ENCODE measurements at places on chromosomes 6 and 20.

DNA sequence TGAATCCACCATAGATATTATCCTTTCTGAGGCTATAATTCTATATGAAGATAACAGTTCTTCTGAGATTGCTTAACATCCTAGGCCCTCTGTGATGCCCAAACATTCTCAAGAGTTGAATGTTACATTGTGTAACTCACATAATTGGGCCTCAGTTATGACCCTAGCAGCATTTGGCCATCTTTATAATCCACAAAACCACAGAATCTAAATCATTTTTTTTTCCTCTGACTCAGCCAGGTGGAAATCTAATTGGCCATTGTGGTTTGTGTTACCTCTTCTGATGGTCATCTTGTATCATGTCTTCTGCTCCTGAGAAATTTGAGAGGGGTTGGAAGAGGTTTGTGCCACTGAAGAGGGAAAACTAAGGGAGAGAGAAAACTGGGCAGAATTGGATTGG is 99.5 kb downstream of the LINC00237 start:
- DNase-seq = no peak

GRCh38 chr20:43960231-43960630 is 45.6 kb downstream of the TOX2 start:
- DNase-seq = no peak

- DNase-seq = no peak
Measured at GRCh38 chr6:89859744-89860143, 30.1 kb downstream of the CASP8AP2 start.

DNA sequence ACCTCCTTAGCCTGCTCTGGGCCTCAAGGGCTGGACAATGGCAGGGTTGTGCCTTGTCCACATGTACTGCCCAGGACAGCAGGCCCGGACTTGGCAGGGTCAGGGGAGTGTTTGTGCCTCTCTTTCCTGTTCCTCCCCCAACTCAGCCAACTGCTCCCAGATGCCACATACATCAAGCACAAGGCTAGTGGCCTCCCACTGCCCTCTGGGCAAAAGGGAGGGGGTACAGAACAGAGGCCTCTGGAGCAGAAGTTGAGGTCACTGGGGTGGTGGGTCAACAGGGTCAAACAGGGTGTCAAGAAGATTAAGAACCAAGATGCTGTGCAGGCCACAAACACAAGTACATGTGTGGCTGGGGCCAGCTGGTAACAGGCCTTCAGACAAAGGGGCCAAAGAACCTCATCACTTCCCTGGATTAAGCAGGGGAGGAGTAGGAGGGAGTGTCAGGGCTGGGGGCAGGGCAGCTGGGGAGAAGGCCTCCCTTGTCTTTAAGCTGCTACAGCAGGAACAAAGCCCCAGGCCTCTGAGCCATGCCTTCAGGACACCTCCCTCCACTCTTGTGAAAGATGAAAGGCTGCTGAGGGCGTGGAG is 36.0 kb downstream of the KCNK5 start:
- DNase-seq = no peak

DNA sequence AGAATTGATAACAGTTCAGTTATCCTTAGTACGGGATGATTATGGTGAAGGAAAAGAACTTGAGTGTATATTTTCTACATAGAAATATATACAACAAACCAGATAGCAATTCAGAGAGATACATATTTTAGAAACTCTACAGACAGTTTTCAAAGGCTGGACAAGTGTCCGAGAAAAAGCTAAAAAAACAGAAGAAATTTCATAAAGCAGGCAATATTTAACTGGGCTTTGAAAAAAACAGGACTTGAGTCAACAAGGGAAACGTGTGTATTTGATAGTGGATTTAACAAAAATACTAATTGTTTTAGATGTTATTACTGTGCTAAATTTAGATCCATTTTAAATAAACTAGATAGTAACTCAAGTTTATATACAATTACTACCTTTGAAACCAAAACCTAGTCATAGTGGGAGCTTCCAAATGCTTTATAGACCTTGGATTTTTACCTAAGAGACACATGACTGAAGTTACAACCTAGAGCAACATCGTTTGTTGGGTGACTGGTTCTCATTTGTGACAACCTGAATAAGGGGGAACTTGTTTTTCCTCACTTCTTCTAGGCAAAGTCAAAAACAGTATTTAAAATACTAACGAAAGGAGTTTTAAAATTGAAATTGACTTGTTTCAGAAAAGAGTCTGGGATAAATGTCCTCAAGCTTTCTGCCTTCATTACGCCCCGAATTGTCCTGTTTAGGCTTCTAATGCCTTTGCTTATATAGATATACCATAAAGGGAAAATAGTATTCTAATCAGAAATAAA is 116.7 kb upstream of the PRSS16 start:
- no peak for DNase-seq

- DNase-seq = peak; percentile 65
Measured at GRCh38 chr6:132798869-132799538, 567 bp upstream of the SLC18B1 start.

GRCh38 chr6:118382126-118382525 is 166.0 kb upstream of the PLN start:
- DNase-seq = no peak

DNA sequence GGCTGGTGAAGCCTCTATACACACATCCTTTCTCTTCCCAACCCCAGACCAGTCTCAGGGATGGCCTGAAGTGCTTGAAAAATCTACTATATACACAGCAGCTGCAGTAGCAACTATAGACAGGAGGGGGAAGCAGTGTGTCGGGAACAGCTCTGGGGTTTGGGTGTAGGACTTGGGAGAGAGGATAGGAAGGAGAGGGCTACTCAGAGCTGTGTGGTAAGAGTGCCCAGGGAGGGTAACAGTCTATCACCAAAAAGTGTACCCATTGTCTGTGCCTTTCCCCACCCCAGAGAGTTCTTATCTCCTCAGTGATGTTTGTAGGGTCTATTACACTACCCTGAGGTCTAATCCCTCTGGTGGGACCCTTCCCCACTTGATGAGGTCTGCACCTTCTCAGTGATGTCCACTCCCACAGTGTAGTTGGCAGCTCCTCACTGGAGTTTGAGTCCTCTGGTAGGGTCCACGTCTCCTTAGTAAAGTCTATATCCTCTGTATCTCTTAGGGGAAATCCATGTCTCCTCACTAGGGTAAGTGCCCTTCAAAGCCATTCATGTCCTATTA is 1.5 kb upstream of the GGT7 start:
- DNase-seq = peak; percentile 80

GRCh38 chr6:24899136-24899996 is 36.4 kb downstream of the RIPOR2 start:
- DNase-seq = no peak

- no peak for DNase-seq
Measured at GRCh38 chr20:45021631-45022030, 55.3 kb downstream of the STK4 start.

GRCh38 chr6:40957616-40958492 is 81.2 kb downstream of the UNC5CL start:
- DNase-seq = no peak

- DNase-seq = no peak
Measured at GRCh38 chr20:19761841-19762240, 3.8 kb downstream of the RIN2 start.

GRCh38 chr20:12270863-12271262 is 353.2 kb downstream of the BTBD3 start:
- no peak for DNase-seq

DNA sequence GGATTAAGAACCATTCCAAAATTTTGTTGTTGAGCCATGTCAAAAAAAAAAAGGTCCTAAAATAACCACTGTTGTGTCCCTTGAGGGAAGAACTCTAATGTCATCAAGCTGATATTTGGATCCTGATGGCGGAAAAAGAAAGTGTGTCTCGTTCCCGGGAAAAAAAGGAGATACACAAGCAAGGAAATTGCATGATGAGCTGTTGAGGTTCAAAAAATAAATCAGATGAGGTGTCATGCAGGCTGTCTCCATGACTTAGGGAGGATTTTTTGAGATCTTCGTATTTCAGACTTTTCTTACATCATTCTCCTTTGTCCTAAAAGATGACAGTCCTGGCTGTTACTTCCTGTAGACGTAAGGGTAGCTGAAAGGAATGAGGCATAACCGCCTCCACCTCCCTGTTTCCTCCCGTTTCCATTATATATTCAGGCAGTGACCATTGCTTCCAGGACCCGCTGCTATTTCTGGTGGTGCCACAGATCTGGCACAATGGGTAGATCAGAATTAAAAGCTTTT is 117.3 kb upstream of the TNFAIP3 start:
- DNase-seq = no peak

- no peak for DNase-seq
Measured at GRCh38 chr6:127496471-127496870, 22.7 kb downstream of the MTCL3 start.

GRCh38 chr6:14462135-14462534 is 344.6 kb downstream of the CD83 start:
- DNase-seq = no peak

GRCh38 chr6:104711371-104711770 is 148.3 kb downstream of the HACE1 start:
- no peak for DNase-seq
